ENCODE measurements at places on chromosomes 6 and 20.

- peak; percentile 80 for DNase-seq
Observed at GRCh38 chr20:10447028-10447427, 11.9 kb downstream of the SLX4IP start.

DNA sequence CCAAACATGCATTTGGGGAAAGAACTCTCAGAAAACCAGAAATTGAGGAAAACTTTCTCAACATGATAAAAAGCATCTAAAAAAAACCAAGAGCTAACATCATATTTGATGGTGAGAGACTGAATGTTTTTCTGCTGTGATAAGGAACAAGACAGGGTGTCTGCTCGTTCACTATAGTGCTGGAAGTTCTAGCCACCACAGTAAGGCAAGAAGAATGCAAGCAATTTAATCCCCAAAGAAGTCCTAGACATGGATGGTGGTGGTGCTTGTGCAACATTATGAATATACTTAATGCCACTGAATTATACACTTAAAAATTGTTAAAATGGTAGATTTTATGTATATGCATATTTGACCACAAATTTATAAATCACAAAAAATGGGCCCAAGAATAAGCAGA lies 53.4 kb downstream of the LYRM2 start:
- DNase-seq: no peak

GRCh38 chr6:45592991-45593390 lies 215.3 kb upstream of the SUPT3H start:
- no peak for DNase-seq

DNA sequence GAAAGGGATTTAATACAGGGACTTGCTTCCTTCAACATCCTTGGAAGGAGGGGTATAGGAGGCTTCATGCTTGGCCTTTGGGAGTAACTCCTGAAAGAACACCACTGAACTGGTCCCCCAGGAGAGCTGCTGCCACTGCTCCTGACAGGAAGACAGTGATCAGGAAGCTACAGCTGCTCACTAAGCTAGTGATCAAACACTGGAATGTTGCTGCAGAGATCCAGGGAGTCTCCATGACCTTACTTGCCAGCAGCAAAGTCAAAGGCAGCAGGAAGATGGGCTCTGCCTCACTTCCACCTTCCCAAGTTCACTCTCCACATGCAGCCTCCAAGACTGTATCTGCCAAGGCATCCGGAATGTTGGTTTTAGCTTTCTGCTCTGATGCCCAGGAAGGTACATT lies 31.8 kb downstream of the PIM1 start:
- DNase-seq: no peak

DNA sequence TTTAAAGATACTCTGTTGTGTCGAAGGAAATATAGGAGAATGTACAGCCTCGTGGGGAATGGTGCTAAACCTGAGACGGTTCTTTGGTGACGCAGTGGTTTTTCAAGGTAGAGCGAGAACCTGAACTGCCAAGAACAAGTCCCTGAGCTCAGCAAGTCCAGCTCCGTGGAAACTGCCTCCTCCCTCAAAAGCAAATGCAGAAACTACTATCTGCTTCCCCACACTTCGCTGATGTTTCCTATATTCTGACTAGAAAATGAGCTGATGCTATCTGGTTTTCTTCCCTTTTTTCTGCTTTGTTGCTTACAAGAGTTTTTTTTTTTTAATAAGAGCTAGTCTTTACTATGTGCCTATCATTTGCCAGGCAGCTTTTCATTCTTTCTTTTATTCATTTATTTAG lies 85.3 kb upstream of the LY86 start:
- DNase-seq: no peak

DNA sequence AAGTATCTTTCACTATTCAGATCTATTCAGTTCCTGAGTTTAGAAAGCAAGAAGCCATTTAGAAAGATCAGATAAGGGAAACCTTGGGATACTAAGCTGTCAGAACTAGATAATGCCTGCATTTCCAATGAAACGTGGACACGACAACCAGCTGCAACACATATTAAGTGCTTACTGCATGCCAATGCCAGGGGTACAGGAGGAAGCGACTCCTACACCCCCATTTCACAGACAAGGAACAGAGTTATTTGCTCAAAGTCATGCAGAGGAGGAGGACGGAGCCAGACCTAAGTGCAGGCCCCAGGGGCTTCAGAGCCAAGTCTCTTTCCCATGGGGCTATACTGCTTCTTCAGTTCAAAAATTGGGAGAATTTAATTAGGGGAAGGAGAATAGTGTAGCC lies 62.4 kb downstream of the PREX1 start:
- DNase-seq: no peak

DNA sequence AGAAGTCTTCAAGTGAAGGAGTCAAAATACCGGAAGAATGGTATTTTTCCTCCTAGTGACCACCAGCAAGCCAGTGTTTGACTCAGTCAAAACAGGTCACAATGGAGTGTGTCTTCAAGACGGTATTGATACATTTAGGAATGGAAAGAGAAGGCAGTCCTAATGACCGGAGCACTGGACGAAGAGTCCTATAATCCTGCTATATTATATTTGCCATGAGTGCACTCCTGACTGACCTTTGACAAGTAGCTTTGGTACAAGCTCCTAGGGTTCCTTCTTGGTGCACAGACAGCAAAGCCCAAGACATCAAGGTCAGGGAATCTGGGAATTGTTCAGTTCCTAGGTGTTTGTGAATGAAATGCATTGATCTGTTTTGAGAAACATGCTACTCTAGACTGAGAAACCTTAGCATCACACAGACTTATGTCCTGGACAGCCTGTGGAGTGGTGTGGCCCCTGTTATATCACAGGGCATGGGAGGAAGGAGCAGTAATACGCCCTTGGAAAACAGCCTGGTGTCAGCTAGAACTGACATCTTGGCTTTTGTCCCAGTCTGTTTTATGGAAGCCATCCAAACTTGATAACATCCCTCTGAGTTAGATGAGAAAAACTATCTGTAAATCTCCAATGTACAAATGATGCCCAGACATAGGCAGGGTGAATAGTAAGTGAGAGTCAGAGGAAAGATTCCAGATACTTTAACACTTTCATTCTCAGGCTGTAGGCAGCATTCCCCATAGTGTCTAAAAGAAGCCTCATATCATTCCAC lies 18.5 kb downstream of the NOX3 start:
- peak; percentile 34 for DNase-seq
